ENCODE measurements at places on chromosomes 11 and 22.

DNA sequence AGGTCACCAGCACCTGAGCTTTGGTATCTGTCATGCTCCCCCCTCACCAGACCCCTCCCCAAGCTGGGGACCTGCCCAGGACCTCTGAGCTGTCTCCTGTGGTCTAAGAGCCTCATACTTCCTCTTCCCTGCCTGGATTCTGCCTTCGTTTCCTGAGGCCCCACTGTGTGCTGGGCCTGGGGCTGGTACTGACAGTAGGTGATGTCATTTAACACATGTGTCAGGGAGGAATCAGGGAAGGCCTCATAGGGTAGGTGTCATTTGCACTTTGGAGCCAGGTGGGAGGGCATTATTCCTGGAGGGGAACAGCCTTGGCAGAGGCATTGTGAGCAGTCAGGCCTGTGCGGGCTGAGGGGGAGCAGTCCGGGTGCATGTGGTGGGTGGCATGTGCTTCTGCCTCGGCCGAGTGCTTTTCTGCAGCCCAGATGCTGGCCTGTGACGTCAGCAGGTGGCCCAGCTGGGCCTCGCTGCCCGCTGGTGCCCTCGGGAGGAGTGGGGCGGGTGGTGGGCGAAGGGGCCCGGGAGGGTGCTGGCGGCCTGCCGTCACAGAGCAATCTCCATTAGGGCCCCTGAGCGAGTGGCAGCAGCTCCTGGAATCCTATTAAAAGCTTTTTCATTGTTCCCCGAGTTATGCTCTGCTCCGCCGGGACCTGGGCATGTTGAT is 9.1 kb downstream of the FLRT1 start:
- no peak for DNase-seq

DNA sequence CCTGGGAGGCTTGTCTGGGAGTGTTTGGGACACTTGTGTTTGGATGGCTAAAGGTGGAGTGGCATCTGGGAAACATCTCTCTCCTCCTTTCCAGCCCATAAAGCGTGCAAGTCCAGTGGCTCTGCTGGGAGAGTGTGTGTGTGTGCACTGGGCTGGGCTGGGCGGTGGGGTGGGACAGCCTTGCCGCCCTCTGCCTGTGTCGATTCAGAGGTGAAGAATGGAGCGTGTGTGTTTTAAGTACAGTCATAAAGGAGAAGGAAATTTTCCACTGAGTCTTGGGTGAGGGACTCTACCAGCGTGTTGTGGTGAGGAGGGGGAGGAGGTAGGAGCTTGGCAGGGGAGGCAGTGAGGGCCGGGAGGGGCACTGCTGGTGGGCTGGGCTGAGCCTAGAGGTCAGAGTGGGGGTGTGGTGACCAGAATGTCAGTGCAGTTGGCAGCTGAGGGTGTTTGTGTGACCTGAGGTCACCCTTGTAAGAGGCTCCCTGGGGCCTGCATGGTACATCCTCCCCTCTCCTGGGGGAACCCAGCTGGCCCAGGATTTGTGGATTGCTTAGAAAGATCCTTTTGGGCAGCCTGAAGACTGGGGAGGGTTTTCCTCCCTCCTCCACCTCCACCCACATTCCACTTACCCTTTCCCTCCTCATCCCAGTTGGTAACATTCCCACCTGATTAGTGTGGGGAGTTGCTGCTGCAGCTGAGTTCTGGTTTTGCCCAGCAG is 1.7 kb downstream of the TIMP3 start:
- no peak for DNase-seq

DNA sequence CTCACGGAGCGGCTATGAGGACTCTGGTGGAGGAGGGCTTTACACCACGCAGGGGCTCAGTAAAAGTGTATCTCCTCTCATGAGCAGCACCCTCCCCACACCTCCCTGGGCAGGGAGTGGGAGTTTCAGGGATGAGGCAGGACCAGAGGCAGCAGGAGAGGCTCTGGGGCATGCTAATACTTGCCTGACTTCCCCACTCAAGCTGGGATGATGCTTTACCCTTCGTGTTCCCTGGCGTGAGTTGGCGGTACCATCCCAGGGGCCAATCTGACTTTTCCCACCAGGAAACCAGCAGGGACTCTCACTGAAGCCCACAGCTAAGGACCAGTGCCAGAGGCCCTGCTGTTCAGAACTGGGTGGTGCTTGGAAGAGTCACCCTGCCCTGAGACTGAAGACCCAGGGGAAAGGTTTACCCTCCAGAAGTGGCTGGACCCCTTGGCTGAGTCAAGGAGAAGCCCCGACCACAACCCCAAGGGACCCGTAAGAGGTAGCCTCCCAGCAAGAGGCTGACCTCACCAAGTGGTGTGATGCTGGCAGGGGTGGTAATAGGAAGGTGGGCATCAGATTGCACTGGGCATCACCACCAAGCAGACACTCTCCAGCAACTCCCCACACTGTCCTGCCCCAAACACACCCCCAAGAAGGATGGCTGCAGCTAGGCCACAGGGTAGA is 65.6 kb downstream of the THAP12 start:
- no peak for DNase-seq

- DNase-seq: no peak
Observed at GRCh38 chr22:39763276-39763675, 130.3 kb downstream of the ENTHD1 start.

GRCh38 chr11:19881177-19881576 is 168.5 kb downstream of the NAV2 start:
- DNase-seq: no peak

DNA sequence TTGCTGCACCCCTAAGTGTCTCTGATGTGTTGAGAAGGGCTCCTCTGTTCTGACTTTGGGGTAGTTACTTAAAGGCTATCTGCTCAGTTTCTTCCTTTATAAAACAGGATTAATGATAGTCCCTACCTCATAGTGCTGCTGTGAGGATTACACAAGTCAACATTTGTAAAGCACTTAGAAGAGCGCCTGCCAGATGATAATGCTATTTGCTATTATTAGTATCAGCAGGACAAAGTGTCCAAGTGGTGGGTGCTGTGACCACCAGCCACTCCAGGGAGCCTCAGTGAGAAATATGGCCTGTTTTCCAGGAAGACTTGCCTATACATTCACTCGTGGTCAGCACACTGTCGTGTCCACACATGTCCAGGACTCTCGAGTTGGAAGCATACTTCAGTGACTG is 16.2 kb downstream of the POU2F3 start:
- DNase-seq: no peak

GRCh38 chr11:74630043-74630442 is 37.7 kb downstream of the POLD3 start:
- DNase-seq: no peak

- DNase-seq: no peak
Observed at GRCh38 chr11:95688501-95689222, 100.9 kb downstream of the FAM76B start.

DNA sequence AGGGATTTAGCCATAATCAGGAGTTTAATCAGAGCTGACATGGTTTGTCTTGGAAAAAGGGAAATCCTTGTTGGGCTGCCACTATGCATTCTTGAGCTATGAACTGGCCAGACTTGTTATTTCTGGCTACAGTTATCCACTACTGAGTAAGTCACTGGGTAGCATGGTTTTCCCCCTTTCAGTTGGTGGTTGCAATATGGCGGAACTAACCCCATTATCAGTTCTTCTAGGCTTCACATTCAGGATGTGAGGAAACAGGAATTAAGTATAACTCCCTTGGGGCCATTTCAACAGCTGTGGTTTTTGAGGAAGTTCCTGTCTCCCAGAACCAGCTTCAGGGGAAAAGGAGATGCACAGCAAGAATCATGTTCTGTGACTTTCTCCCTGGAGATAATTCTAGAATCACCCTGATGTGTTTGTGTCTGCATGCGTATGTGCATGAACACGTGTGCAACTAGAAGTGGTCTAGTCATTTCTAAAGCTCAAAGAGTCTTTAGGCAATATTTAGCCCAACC is 103.0 kb upstream of the CD44 start:
- DNase-seq: no peak

GRCh38 chr11:37407461-37407860 is 809.4 kb upstream of the RAG2 start:
- DNase-seq: no peak

DNA sequence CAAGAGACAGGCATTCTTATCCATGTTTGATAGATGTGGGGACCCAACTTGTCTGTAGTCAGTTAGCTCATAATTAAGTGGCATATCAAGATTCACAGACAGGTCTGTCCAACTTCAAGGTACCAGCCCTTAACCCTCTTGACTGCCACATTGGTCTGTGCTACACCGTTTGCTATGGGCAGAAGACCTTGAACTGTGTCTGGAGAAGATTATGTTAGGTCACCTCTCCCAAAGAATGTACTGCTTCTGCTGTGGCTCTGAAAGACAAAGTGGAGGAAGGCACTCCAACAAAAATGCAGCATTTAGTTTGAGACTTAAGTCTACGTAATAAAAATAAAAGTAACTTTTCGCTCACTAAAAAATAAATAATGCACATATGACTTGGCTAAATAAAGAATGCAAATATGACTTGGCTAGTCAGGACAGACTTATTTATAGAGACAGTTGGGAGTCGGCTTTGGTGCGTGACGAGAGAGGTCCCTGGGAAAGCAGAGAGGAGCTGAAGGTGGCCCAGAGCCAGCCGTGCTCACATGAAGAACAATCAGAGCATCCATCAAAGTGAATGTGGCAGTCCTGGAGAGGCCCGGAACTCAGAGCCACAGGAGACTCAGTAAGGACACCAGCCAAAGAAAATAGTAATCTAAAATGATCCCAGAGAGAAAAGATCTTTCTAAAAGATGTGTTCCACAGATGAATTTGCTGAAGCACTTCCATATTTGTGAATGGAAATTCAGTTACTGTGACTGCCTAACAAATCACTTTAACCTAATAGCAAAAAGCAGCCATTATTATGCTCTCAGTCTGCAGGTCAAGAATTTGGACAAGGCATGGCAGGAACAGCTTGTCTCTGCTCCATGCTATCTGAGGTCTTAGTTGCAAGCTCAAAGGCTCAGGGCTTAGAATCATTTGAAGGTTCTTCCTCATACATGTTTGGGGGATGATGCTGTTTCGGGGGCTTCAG is 35.0 kb downstream of the CWC15 start:
- no peak for DNase-seq

DNA sequence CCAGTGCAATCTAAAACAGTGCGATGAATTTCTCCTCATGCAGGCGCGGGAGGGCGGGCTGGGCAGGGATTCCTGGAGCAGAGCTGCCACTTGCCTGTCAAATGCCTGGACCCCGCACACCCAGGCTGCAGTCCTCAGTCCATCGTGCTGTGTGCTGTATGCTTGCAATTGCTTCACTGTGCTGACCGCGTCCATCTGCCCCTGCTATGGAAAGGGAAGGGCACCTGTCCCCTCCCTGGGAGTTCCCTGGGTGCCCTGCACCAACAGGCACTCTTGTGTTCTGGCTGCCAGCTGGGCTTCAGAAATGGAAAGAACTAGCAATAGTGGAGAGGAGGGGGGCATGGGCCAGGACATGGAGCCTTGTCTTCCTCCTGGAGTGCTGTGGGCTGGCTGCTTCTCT is 185.4 kb upstream of the B3GAT1 start:
- no peak for DNase-seq

DNA sequence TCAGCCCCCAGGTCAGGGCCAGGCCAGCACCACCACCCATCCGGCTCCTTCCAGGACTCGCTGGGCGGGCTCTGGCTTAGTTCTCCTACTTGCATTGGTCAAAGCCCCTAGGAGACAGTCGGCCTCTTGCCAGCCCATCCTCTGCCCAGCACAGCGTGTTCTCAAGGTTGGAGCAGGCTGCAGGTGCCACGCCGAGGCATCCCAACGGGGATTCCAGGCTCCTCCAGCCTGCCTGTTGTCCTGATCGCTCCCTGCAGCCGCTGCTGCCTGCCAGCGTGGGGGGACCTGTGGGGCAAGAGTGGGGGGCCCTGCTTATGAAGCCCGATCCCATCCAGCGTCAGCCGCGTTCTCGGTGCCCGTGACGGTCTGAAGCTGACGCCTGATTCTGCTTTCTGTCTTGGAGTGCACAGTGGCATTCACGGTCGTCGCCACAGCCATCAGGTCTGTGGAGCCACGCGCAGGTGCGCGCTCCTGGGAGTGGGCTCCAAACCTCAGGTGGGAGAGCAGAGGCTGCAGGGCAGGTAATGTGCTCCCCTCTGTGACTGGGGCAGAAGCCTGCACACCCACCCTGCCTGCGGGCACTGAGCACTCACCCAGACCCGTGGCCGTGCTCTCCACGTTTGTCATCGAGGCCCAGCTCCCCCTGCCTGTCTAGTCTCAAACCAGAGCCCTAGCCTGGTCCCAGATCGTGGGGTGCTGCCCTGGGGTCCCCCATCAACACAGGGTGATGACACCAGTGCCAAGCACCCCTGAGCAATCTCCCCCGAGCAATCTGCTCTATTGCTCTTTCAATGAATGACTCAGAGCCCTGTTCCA is 991.6 kb downstream of the BRD1 start:
- DNase-seq: no peak

DNA sequence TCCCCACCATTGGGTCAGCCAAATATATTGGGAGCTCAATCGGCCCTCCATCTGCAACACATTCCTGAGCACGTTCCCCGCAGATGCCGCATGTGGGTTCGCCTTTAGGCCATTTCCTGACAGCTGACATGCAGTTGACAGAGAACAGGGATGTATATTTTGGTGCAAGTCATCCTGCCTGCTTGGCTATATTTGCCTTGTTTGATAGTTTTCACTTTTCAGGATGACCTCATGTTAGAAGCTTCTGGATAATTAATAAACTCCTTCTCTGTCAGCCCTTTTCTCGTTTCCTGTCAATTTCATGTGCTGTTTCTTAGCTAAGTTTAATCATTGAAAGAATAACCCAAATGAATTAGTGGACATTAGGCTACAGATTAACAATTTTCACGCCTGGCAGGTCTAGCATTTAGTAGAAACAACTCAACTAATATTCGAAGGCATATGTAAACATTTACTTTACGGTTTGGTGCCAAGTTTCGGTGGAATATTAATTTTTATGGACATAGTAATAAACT is 105.8 kb upstream of the SLC5A12 start:
- no peak for DNase-seq

DNA sequence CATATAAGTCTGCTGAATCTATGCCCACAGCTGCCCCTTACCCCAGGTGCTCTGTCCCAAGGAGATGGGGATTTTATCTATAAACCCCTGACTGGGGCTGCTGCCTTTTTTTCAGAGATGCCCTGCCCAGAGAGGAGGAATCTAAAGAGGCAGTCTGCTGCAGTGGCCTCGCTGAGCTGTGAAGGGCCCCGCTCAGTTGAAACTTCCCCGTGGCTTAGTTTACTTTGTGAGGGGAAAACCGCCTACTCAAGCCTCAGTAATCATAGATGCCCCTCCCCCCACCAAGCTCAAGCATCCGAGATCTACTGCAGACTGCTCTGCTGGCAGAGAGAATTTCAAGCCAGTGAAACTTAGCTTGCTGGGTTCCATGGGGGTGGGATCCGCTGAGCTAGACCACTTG is 7.4 kb upstream of the SCGB1D4 start:
- DNase-seq: no peak

DNA sequence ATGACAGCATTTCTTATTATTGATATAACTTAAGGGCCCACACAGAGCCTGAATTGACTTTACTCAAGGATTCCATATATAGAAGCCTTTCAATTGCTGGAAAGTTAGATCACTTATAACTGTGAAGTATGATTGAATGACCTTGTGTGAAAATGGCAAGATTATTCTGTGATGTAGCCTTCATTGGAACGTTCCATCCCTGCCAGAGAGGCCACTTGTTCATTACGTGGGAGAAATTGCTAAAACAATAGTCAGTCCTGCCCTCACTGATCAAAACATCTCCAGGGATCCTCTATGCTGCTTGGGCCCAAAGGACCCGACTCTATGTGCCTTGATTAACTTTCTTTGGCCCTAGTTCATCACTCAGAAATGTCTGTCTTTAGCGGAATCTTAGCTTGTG is 159.5 kb upstream of the BLID start:
- no peak for DNase-seq

All from activated gamma-delta T cell treated with Interleukin-2 at 50 U/mL for 16 hours (primary cell).